ENCODE measurements at places on chromosomes 7 and 10.

DNA sequence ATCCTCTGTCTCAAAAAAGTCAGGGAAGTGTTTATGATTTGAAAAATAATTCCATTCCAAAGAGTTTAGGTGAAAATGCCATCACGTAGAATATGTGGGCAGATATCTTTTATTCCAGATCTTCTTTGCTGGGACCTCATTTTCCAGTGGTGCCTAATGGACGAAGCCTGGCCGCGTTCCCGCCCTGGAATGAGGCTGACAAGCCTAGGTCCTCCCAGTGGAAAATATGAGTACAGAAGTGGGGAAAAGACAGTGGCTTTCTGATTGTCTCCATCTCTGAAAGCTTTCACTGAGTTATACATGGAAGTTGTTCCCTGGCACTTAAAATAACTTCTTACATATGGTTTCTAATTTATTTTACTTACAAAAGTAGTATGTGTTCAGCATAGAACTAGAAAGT, 139.4 kb downstream of the TACC2 start:
- DNase-seq = no peak

DNA sequence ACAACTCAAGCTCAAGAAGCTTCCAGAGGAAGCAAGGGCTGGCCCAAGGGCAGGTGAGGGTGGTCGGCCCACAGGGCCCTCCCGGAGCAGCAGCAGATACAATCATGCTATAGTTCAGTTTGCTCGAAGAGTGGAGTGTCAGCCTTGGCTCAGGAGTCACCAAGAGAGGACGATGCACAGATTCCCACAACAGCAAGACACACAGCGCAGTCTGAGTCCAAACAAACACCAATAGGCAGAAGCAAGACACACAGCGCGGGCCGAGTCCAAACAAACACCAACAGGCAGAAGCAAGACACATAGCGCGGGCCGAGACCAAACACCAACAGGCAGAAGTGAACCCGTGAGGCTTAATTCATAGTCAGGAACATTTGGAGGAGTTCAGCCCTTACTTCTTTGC, 138.4 kb downstream of the PTPRN2 start:
- no peak for DNase-seq

GRCh38 chr10:7296648-7297047, 114.2 kb downstream of the SFMBT2 start:
- DNase-seq = no peak

GRCh38 chr10:35447693-35448407, 111.5 kb downstream of the CCNY start:
- DNase-seq = no peak

DNA sequence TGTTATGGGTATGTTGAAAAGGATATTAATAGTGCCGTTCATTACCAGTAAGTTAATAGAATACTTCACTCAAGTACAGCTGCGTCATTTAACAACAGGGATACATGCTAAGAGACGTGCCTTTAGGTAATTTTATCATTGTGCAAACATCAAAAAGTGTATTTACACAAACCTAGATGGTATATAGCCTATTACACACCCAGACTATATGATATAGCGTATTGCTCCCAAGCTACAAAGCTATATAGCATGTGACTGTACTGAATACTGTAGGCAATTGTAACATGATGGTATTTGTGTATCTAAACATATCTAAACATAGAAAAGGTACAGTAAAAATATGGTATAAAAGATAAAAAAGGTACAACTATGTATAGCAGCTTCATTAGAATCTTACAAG, 11.1 kb upstream of the PRKG1 start:
- DNase-seq = no peak

DNA sequence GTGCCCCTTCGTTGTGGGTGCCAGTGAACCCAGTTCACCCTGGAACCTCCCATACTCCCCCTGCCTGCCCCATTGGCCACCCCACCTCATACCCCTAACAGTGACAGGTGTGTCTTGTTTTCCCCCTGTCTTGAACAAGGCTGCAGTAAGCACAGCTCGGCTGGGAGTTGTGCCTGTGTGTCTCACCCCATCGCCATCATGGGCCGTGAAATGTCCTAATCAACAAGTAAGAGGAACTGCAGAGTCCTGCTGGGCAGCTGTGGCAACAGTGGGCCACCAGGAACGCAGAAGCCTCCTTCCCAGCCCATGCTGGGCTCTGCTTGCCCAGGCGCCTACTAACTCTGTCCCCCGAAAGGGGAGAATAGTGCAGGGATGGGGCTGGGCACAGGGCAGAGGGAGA, 91.6 kb downstream of the C10orf105 start:
- no peak for DNase-seq

- DNase-seq = no peak
Observed at GRCh38 chr7:5428478-5429252, 5.0 kb upstream of the TNRC18 start.

GRCh38 chr7:41093141-41093540, 609.7 kb downstream of the INHBA start:
- DNase-seq = no peak

- DNase-seq = no peak
Observed at GRCh38 chr10:102923601-102924000, 5.5 kb downstream of the CNNM2 start.

DNA sequence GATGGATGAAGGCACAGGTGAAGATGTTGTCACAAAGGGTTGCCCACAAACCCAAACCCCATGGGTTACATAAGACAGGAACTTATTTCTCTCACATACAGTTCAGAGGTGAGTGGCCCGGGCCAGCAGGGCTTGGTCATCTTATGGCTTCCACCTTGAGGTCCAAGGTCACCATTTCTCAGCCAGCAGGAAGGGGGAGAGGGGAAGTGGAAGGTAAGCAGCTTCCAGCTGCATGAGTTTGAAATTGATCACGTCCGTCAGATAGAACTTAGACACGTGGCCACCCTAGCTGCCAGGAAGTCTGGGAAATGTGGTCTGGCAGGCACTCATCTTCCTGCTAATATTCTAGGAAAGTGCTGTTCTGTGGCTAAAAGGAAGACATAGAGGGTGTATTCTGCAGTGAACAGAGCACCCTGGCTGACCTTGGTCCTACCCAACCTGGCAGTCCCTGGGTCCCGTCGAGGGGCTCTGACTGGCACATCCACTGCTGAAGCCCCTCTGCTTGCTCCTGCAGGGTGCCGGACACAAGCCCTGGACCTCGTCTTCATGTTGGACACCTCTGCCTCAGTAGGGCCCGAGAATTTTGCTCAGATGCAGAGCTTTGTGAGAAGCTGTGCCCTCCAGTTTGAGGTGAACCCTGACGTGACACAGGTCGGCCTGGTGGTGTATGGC, 49.5 kb downstream of the VWA2 start:
- no peak for DNase-seq

GRCh38 chr7:142584765-142585164, 164.5 kb upstream of the PRSS1 start:
- no peak for DNase-seq

Data from keratinocyte (primary cell).